ENCODE measurements at places on chromosomes 1 and 21. TPM values are rescaled to one million over a fixed set of nuclear protein-coding genes. Genes with fewer than 3 reads are reported as not detected.
A peak's percentile ranks its signal among the peaks of the same experiment; 100 is the strongest.

DNA sequence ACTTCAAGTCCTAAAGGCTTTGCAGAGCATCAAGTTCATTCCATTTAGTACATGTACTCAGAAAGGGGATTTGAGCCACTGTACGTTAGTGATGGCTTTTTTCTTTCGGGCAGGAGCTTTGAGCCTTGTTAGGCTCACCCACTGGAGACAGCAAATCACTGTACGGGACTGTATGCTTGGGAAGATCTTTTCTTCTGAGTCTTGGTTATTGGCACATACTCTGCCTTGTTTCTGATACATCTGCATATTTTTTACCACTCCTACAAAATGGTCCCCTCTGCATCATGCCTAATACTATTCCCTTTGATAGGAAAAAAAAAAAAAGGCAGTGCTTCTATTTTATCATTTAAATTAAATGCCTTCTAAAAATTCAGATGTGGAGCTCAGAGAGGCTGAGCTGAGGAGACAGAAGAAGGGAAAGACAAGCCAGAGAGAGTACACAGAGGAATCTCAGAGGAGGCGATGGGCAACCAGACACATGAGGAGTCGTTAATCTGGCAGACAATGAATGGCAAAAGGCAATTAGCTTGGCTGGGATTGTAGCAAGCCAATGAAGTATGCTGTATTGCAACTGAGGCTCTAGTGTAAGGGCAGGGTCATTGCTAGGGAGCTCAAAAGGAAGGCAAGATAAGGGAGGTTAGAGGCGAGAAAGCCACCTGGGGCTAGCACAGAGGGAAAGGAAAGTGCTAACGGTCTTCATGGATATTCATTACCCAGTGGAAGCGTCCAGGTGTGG, 39.4 kb downstream of the PHC2 start:
- no peak for DNase-seq
- no peak overlapping the region for H3K4me3 ChIP-seq
- no peaks in the 10 kb centered on the region for H3K36me3 ChIP-seq
- H3K27ac ChIP-seq, result no peak overlapping the region
- no peaks in the 10 kb centered on the region for H3K27me3 ChIP-seq

- DNase-seq, result no peak
- no peaks in the 10 kb centered on the region for H3K27me3 ChIP-seq
- no peak overlapping the region for H3K27ac ChIP-seq
- no peaks in the 10 kb centered on the region for H3K36me3 ChIP-seq
- H3K4me3 ChIP-seq, result no peak overlapping the region
Observed at GRCh38 chr1:223827193-223827663, 18.5 kb downstream of the TP53BP2 start.

DNA sequence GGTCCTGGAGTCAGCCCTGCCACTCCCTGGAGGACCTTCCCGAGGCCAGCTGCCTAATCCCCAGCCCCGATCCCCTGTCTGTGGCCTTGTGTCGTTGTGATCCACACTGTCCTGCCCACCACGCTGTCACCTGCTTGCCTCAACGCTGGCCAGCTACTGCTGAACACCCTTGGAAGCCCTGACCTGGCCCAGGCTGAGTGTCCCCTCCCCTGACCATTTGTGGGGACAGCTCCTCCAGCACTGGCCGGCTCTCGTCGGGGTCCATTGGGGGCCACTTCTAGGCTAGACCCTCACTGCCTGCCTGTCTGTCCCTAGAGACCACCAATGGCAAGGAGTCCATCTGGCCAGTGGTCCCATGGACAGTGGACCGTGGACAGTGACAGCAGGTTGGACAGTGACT, 12.0 kb upstream of the UMODL1 start:
- H3K27me3 ChIP-seq, result peaks cover 4% of the 10 kb centered on the region
- no peak overlapping the region for H3K4me3 ChIP-seq
- H3K4me1 ChIP-seq, result peaks cover 40% of the 10 kb centered on the region
- H3K36me3 ChIP-seq, result no peaks in the 10 kb centered on the region
- no peak overlapping the region for H3K27ac ChIP-seq

DNA sequence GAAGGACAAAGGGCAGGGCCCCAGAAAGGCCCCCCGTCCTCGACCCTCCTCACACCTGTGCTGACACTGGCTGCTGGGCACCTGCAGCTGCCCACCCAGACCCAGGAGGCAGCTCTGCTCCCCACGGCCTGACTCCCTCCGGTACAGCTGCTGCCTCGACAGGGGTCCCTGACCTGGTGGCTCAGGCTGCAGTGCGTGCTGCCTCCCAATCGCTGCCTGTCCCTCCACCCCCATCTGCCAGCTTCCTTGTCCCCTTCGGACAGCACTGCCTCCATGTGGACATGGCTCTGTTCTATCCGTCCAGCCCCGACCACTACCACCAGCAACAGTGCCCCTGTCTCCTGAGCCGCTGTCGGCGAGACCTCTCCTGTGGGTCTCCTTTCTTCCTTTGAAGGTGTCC, 4.1 kb downstream of the NOC2L start:
- H3K4me3 ChIP-seq, result no peak overlapping the region
- H3K36me3 ChIP-seq, result peaks cover 62% of the 10 kb centered on the region
- no peaks in the 10 kb centered on the region for H3K27me3 ChIP-seq
- H3K27ac ChIP-seq, result no peak overlapping the region
- DNase-seq, result no peak
- H3K4me1 ChIP-seq, result peaks cover 29% of the 10 kb centered on the region

GRCh38 chr1:27627061-27627460, 7.9 kb downstream of the FGR start:
- peak overlapping the region; percentile 63 for H3K4me3 ChIP-seq
- peaks cover 23% of the 10 kb centered on the region for H3K36me3 ChIP-seq
- peak overlapping the region; percentile 90 for H3K27ac ChIP-seq
- H3K27me3 ChIP-seq, result no peaks in the 10 kb centered on the region
- peaks cover 98% of the 10 kb centered on the region for H3K4me1 ChIP-seq
- no peak for DNase-seq

DNA sequence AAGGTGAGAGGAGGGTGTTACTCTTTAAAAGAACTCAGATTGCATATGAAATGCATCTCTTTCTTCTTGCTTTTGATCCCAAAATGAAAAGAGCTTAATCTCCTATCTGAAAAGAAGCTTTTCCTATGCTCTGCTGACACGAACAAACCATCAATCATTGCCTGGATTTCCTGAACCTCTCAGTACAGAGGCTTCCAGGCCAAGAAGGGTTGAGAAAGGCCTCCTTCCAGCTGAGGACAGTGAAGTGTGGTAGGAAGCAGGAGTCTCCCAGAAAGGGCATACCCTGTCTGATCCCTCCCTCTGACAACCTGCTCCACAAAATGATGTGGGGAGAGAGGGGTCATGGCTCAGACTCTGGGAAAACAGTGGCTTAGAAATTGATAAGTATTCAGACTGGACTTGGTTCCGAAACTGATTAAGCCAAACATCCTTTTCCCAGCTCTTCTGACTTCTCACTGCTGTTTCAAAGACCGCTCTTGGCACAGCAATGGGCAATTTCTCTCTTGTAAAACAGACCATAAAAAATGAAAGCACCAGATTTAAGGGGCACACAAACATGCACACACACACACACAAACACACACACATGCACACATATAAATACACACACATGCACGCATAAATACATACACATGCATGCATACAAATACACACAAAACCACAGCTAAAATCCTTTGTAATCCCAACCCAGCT, 310.3 kb downstream of the SIPA1L2 start:
- no peaks in the 10 kb centered on the region for H3K36me3 ChIP-seq
- no peaks in the 10 kb centered on the region for H3K27me3 ChIP-seq
- no peak overlapping the region for H3K27ac ChIP-seq
- DNase-seq, result no peak
- no peaks in the 10 kb centered on the region for H3K4me1 ChIP-seq

SASS6 gene
- total RNA-seq, result 6.2 TPM

LIPI gene
- total RNA-seq, result not detected

Data from natural killer cell (primary cell).